ENCODE measurements at places on chromosomes 1 and 21.

DNA sequence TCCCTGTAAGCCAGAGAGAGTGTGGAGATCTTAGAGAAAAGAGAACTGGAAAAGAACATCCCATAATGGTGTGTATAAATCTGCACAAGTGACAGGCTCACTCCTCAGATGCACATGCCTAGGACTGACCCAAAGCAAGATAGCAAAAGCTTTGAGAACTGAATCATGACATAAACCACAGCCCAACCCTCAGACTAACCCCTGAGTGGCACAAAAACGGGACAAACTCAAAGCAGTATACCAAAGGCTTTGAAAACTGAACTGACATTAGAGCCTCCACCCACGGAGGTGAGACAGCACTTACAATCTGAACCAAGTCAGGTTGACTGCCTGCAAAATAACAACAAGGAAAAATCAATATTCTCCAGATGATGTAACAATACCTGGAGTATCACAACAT is 70.8 kb downstream of the TIAM1 start:
- DNase-seq: peak; percentile 24

DNA sequence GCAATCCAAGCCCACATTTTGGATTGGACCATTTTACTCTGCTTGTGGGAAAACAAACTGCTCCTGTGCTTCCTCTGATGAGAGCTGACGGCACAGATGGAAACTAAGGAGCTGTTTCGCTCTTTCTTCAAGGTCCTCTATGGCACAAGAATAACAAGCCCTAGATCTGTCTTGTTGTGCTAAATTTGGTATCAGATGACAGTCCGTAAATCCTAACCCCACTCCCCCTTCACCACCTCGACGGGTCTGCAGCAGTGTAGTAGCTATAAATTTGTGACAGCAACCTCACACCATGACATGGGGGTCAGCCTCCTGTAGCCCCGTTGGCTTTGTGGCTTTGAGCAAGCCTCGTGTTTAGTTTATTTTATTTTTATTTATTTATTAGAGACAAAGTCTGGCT is 85.9 kb downstream of the ADSS2 start:
- no peak for DNase-seq

GRCh38 chr1:164602480-164603093 is 43.6 kb downstream of the PBX1 start:
- no peak for DNase-seq

DNA sequence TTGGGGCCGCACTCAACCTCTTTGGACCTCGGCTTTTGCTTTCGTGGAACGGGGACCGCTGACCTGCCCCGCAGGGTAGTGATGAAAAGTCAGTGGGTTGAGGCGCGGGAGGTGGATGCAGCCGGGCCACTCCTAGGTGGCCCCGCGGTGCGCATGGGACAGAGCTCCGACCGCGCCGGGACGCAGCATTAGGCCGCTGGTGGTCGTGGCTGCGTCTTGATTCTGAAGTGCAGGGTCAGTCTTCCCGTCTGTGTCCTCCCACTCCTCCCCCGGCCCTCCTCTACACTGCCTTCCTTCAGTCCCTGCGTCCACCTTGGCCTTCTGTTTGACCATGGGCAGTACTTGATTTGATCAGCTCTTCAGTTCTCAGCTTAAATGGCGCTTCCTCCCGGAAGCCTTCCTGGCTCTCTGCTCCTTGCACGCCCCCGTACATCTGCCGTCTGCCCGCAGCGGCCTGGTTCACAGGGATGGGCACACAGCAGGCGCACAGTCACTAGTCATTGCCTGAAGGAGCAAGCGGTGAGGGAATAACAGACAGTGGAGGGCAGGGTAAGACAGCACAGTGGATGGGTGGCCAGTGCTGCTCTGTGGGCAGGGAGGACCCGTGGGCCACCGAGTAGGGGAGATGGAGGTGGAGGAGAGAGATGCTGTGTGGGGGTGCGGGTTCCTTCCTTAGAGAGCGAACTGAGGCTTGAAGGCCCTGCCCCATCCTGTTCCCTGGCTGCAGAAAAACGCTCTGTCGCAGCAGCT is 633 bp downstream of the THEMIS2 start:
- peak; percentile 40 for DNase-seq

GRCh38 chr21:44548922-44549321 is 2.4 kb downstream of the KRTAP10-2 start:
- DNase-seq: no peak

DNA sequence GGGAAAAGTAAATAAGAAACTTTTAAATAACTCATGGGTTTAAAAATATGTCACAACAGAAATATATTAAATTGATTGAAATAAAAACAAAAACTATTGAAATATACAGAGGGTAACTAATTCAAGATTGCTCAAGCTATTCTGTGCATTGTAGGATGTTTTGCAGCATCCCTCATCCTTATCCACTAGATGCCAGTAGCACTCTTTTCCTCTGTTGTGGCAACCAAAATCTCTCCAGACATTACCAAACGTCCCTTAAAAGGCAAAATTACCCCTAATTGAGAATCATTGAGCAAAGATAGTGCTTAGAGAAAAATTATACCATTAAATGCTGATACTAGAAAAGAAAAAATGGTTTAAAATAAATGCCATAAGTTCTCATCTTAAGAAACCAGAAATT is 682.6 kb downstream of the RWDD3 start:
- DNase-seq: no peak
